Left ventricle myocardium superior (tissue), 1 donor: ENCODE measurements at places on chromosomes 12 and 14.

GRCh38 chr12:76402259-76402658 is 54.0 kb upstream of the BBS10 start:
- no peak for DNase-seq

DNA sequence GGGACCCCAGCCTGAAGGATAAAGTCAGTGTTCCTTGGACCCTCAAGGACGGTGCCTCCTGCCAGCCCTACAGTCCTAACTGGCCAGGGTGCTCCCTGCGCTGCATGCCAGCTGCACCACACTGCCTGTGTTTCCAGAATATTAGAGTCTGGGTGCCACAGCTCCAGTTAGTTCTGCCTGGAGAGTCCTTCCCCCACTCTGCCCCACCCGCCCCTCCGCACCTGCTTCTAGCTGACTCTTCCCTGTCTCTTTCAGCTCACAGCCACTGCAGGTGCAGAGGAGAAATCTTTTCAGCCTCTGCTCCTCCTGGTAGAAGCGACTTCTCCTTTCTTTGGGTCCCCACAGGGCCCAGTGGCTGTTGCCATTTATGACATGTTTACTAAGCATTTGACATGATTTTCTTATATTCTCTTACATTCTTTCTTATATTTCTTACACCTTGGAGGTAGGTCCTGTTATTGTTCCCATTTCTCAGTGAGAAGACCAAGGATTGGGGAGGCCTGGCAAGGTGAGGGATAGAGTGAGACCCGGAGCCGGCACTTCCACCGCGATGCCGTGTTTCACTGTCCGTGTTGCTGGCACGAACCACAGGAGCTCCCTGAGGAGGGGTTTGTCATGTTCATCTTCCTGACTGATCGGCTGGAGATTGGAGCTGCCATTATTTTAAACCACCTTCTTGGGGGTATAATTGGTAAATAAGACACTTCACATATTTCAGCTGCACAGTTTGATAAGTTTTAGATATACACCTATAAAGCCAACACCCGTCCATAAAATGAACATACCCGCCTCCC is 29.4 kb downstream of the SYNE3 start:
- DNase-seq: peak; percentile 7

DNA sequence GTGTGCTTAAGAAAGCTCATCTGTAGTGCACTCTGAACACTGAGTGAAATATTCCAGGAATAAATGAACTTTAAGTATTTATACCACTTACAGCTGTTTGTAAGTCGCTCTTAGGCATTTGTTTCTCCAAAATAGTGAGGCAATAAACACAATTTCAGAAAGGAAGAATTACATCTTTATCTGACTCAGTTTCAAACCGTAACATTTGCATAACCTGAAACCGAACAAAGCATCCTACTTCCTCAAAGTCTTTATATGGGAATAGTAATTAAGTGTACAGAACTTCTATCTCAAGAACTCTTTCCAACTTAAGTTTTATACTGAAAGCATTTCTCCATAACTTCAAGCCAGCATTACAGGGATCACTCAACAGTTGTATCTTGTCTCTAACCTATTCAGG is 58.4 kb downstream of the SOX5 start:
- no peak for DNase-seq

GRCh38 chr12:126663304-126664094 is 1598.3 kb downstream of the AACS start:
- no peak for DNase-seq

DNA sequence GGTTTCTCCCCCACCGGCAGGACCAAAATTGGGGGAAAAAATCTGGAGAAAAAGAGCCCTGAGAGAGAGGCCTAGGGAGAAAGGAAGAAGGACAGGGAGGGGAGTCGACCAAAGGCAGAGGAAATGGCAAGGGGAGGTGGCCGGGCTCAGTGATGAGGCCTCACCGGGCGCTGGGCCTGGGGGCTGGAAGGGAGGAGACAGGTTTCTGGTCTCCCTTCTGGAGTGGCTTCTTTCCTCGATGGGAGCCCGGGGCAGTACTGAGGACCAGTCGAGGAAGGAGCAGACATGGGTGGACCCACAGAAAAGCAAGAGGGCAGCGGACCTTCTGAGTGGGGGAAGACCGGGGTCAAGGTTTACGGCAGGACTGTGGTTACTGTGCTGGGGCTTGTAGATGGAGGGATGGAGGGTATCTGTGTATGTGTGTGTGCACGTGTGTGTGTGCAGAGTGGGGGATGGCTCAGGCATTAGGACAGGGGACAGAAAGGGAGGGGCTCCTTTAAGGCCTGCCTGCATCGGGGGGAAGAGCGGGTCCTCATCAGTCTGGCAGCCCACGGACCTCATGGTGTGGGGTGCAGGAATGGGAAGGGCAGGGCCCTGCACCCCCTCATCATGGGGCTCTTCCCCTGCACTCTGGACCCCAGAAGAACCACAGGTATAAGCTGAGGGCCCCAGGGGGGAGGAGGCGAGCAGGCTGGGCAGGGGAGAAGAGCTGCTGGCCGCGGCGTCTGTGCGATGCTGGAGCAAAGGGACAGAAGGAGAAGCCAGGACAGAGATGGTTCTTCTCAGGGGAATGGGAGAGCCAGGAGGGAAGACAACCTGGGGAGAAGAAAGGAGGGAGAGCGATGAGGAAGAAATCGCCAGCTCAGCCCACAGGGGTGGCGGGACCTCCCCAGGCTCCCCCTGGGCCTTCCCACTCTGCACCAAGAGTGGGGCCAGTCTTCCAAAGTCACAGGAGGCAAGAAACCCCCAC is 15.1 kb upstream of the RPLP0 start:
- no peak for DNase-seq

GRCh38 chr12:71780237-71780822 is 25.7 kb downstream of the RAB21 start:
- peak; percentile 29 for DNase-seq

- DNase-seq: no peak
These were observed 16.5 kb downstream of the SPTLC2 start for GRCh38 chr14:77599889-77600288.

GRCh38 chr12:116319898-116320621 is 42.6 kb upstream of the MED13L start:
- peak; percentile 58 for DNase-seq

GRCh38 chr14:57526942-57527341 is 33.3 kb upstream of the CCDC198 start:
- no peak for DNase-seq

DNA sequence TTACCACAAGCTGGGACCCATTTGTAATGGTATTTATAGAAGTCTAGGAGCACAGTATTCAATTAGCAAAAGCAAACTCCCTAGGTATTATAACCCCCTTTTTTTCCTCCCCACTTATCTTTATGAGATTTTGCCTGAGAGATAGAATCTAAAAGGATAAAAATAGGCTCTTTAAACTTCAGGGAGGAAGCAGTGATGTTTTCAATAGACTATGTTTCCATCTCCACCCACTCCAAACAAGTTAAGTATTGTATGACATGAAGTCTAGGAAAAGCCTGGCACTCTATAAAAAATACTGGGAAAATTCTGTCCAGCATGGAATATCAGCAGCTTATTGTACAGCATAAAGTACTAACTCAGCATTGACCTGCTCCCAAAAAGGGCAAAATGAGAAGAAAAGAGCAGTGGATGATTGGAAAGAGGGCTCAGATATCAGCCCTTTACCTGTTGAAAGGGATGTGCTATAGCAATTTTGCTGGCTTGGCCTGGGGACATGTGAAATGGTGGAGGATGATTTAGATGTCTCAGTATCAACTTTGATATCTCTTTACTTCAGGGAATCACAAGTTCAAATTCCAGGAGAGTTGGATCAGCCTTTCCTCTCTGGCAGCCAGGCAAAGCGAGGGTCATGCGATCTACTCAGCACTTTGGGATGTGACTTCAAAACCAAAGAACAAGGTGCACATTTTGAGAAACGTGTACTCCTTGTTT is 72.4 kb downstream of the IGF1 start:
- no peak for DNase-seq

- DNase-seq: no peak
These were observed 1.0 kb downstream of the MPHOSPH9 start for GRCh38 chr12:123231931-123232330.

GRCh38 chr12:71201136-71201679 is 43.4 kb upstream of the TSPAN8 start:
- DNase-seq: no peak

GRCh38 chr14:99395909-99396530 is 84.6 kb downstream of the SETD3 start:
- DNase-seq: no peak

- no peak for DNase-seq
These were observed 13.2 kb downstream of the NUAK1 start for GRCh38 chr12:106125351-106126095.

DNA sequence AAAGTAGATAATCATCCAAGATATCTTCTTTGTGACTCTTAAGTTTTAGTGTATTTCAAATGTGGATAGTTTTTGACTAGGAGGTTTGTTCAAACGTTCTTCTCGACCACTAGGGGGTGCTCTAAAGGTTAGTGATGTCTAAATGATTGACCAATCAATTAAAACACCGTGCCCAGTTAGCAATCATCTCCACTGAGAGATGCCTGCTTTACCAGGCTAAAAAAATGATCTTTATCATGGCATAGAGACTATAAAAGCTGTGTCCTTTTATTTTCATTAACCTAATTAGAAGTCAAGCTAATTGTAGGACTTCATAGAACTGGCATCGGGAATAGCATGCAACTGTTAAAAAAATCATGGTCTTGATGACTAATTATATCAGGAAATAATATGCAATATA is 153.9 kb downstream of the PRKCH start:
- no peak for DNase-seq

- DNase-seq: no peak
These were observed 146.6 kb downstream of the CRADD start for GRCh38 chr12:93823616-93824391.
